ENCODE measurements at places on chromosomes 7 and 10.

DNA sequence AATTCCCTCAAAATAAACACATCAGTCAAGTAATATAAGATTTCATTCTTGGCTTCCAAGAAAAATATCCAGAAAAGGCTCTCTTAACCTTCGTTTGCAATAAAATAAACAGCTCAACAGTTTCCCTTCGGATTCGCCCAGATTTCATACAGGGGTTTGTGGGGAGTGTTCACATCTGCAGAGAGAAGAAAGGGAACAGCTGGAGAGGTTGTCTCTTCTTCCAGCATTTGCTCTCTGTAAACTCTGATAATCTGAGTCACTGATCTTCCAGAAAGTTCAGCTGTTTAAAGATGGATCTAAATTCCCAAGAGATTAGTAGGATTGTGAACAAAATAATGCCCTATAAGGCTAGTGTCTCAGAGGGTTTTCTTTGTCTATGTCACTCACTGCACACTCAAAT is 277.9 kb downstream of the HPSE2 start:
- no peak for DNase-seq

DNA sequence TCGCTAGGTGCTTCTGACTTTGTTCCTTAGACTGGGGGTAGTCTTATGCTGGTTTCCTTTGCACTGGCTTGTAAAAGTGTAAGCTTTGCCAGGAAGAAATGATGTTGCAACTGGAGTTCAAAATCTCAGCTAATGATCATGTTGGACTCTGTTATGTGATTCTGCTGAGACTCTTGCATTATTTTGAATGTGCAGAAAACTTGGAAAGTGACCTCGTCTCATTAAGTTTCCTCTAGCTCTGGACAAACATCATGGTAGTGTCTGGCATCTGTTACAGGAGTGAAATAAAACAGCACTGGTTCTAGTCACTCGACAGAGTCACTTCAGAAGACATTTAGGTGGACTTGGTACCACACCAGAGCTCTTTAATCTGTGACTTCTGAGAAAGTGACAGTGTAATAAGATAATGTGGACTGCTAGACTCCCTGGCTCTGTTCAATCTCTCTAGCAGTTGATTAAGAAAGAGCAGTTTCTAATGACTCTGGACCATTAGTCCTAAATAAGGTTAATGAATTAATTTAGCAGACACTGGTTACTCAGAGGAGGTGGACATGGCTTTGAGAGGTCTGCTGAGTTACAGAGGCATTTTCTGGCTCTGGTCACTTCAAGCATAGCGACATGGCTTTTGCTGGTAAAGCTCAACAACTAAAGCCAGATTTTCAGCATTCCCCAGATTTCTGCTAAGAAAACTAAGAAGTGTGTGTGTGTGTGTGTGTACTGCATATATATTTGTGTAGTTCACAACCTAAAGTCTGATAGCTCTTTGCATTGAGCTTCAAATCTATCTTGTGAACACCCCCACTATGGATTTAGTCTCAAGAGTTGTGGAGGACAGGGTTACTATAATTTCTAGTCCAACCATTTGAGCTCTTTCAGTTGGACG is 2.0 kb downstream of the NRP1 start:
- no peak for DNase-seq

- DNase-seq: no peak
These were observed 465.4 kb downstream of the ETV1 start for GRCh38 chr7:13524076-13524475.

- DNase-seq: no peak
These were observed 1356.8 kb downstream of the XPNPEP1 start for GRCh38 chr10:108566316-108567107.

DNA sequence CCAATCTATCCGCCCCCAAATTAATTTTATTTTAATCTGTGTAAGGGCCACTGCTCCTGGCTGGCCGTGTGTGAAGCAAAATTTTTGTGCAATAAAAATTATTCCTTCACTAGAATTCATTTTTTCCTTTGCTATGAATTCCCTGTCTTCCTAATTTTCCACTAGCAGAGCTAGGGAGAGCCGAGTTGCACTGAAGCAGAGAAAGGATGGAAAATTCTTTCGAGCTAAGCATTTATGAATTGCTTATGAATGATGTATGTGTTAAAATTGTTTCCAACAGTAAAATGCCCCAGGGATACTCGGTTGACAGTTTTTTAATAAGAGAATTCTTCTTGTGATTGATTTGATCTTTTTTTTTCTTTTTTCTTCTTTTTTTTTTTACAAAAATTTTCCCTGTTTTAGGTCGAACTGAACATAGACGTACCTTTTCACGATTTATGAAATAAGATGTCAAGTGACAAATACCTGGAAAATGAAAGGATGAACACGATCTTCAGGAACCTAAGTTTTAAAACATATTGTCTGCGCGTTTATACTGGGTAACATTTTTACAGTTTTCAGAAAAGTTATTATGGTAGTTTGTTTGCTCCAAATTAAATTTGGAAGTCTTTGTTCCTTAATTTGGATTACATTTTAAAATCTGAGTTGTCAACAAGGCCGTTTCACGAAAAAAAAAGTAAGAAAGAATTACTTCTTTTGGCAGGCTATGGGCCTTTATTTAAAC is 288.8 kb upstream of the NFE2L3 start:
- no peak for DNase-seq

DNA sequence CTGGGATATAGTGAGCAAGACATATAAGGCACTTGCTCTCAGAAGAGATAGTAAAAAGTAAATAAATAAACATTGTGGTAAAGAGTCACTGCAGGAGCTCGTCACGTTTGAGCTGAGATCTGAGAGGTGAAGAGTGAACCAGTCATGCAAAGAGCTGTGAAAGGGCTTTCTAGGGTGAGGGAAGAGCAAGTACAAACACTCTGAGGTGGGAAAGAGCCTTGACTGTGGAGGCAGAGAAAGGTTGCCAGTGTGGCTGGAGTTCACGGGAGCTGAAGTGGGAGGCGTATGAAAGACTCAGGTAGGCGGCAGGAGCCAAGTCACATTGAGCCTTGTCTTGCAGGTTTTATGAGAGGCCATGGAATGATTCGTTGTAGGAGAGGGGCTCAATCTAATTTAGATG is 141.0 kb downstream of the C1GALT1 start:
- DNase-seq: no peak

DNA sequence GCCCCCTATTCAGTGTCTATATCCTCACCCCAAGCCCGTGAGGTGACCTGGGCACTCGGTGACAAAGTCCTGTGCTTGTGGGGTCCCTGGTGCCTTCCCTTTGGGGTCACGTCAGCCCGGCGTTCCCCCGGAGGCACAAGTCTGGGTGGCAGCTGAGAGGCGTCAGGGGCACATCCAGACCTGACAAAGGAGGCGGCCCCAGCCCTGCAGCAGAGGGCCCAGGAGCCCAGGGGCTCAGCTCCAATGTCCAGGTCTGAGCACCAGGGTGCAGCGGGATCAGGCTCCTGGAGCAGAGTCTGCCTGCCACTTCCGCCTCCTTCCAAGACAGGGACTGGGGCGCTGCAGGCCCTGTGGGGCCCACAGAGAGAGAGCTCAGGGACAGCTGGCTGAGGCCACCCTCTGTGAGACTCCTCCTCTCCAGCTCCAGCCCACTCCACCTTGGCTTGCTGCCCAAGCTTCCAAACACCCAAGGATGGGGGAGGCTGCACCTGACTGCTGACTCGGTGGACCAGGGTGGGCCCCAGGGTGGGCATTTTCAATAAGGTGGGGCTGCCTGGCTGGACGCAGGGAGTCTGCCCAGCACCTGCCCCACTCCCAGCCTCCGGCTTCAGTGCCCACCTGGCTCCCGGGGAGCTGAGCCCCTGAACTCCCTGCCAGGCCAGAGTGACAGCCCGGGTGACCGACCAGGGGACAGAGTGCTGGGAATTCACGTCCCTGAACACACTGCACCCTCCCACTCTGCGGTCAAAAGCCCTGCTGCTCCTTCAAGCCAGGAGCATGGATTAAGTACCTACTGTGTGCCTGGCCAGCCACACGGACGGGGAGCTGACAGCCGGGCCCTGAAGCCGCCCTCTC is 1.0 kb upstream of the KNDC1 start:
- no peak for DNase-seq

GRCh38 chr7:132171130-132171576 is 405.1 kb downstream of the PLXNA4 start:
- no peak for DNase-seq

DNA sequence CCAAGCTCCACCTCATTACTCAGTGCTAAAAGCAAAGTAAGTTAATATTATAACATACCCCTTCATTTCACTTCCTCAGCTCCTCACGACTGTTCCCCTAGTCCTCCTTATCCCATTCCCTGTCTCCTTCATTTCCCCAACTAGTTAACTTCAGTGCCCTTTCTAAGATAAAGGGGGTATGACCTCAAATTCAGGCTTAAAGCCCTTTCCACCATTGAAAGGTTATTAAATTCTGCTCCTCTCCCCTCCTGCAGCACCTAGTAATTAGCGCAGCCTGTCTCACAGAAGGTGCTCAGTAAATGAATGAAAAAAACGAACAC is 1.0 kb downstream of the CRPPA start:
- DNase-seq: no peak

DNA sequence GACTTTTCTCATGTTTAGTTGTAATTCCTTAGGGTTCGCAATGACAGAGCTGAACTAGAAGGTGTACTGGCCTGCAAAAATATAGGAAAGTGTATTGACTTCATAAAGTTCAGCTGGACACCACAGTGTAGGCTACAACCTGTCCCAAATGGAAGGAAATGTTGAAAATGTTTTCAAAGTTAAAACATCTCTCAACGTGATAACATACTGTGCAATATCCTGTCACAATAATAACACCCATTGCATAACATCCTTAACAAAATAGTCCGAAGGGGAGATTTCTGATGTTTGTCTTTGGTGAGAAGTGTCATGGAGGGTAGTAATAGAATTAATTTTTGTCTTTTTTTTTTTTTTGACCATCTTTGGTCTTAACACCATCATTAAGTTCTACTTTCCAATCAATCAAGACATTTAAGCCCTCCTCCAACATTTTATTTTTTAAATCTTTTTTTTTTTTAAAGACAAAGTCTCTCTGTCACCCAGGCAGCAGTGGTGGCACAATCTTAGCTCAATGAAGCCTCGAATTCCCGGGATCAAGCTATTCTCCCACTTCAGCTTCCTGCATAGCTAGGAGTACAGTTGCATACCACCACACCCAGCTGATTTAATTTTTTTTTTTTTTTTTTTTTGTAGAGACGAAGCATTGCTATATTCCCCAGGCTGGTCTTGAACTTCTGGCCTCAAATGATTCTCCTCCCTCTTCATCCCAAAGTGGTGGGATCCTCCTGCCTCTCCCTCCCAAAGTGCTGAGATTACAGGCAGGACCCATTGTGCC is 45.7 kb downstream of the DYNC1I1 start:
- no peak for DNase-seq

DNA sequence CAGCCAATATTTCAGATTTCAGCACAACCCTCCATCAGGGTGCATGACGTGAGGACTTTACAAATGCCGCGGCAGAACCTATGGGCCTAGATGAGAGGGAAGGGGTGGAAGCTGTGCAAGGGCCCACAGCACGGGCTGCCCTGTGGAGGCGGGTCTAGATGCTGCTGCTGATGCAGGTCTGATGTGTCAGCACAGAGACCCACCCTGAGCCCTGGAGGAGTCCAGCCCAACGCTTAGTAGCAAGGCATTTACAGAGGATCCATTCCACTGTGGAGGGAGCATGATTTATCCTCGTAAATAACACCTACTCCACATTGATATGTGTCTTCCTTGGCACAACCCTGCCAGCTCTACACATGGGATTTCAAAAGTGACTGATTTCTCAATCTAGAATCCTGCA is 48.5 kb downstream of the MYL10 start:
- no peak for DNase-seq

DNA sequence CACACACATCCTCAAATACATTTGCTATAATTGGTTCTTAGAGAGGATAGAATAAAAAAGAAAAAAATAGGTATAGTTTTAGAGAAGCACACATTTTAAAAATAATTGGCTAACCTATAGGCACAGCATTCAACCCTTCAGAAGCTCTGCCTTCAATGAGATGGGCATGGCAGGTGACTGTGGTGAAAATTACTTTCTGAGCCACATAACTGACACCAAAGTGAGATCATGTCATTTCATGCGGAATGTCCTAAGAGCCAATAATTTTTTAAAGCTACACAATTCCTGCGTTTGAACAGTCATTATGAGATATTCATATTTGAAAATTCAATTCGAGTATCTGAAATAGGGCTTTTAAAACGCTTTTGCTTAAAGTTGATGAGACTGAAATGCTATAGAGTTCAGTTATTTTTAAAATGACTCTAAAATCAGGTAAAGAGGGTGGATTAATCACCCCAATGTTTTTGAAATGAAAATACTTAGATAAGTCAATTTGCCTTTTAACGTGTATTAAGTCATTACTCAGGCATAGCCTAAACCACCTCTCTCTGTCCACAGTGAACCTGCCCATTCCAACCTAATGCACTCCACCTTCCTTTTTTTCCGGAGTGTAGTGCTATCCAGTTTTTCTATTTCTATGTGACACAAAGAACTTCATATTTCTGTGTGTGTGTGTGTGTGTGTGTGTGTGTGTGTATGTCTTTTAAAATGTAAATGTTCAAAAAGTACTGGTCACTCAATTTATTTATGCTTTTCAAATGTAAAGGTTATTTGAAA is 6.1 kb downstream of the RELN start:
- no peak for DNase-seq

- no peak for DNase-seq
These were observed 78.7 kb downstream of the ADARB2 start for GRCh38 chr10:1658658-1659057.

- no peak for DNase-seq
These were observed 25.2 kb downstream of the CDHR3 start for GRCh38 chr7:105988276-105988675.

- DNase-seq: no peak
These were observed 27.9 kb upstream of the WDR11 start for GRCh38 chr10:120823266-120823665.

DNA sequence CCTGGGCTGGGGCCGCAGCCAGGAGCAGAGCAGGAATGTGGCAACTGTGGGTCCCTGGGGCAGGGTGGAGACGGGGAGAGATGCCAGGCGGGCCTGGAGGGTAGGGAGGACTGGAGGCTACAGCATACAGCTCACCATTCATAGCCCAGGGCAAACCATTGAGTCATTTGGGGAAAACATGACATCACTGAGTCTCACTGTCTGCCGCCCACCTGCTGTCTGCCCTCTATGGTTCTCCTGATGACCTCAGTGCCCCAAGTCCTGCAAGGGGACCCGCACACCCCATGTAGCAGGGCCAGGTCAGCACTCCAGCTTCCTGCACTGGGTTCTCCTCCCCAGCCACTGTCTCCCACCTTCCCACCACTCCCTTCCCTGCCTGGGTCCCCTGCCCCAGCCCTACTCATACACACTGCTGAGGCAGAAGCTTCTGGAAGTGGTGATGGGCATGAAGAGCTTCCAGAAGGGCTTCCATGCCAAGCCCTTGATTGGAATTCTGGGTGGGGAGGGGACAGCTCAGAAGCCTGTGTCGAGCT is 10.4 kb downstream of the CHST3 start:
- DNase-seq: no peak

DNA sequence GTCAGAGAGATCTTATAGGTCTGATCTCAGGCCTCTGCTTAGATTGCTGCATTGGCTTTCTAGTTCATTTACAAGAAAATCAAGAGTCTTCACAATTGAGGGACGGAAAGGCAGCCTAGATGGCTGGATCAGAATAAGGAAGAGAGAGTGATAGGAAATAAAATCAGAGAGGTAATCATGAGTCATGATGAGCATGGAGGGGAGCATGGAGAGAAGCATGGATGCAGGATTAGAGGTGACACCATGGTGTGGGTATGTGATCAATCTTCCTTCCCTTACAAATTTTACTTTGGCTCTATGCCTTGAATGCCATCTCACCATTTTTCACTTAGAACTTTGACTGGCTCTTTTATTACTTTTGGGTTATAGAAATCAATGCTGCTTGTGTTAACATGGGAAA is 1.4 kb downstream of the BCCIP start:
- no peak for DNase-seq

- DNase-seq: no peak
These were observed 7.3 kb downstream of the OCM2 start for GRCh38 chr7:97982647-97983046.

GRCh38 chr10:31129271-31129670 is 97.6 kb upstream of the ZNF438 start:
- DNase-seq: no peak
